ENCODE measurements at places on chromosomes 16 and 17.

DNA sequence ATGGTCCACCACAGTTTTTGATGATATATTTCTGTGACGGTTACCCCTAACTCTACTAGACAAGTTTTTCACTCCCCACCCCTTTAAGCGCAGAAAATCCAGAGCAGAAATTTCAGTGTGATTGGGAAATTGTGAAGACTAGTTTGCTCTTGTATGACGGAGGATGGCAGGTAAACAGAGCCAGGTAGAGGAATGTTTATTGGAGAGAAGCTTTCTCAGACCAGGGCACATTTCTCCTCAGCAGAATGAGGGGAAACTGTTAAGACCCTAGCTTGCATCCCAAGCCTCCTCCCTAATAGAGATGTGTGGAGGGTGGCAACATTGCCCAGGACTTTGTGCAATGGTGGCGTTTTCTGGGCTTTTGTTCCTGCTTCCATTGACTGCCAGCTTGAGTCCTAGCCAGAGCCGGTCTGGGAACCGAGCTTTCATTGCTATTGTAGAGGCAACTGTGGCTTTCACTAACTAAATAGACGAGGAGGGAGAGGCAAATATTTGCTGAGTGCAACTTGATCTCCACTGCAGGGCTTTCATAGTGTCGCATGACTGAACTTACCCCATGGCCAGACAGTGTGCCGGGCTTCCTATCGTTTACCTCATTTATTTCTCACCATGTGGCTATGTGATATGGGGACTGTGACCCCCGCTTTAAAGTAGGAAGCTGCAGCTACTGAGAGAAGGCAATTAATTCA lies 159.6 kb upstream of the MPHOSPH6 start:
- no peak for DNase-seq

GRCh38 chr17:47695429-47696376 lies 1.7 kb downstream of the TBKBP1 start:
- peak; percentile 76 for DNase-seq

DNA sequence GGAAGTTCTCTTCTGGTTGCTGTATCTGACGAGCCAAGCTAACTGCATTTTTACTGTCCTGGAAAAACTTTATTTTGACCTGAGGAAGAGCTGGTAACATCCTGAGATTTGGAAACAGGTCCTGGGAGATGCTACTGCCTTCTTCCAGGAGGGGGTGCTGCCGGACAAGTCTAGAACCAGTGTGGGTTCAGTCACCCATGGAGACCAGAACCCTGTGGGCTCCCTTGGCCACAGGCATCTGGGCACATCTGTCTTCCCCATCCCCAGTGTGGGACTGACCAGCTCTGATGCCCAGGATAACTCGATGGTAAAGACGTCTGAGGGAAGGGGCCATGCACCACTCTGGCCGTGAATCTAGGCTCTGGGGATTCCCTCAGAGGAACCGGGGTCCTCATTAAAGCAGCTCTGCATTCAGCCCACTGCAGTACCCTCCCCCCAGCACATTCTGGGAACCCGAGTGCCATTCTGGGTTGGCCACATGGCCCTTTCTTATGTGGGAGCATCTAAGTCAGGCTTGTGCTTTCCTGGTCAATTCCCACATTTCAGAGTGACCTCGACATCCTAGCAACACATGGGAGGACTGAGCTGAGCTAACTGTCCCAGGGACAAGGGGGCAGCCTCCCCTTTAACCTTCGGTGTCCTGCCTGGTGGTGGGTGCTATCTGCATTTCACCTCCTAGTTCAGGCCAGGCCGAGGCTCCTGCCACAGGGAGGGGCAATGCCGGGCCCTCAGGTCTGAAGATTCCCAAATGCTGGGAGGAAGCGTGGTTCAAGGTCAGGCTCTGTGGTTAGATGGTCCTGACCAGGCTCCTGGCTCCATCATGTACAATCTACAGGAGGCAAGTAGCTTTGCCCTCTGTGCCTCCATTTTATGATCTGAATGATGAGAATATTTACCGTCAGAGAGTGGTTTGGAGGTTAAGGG lies 6.4 kb downstream of the C16orf86 start:
- DNase-seq = peak; percentile 76

DNA sequence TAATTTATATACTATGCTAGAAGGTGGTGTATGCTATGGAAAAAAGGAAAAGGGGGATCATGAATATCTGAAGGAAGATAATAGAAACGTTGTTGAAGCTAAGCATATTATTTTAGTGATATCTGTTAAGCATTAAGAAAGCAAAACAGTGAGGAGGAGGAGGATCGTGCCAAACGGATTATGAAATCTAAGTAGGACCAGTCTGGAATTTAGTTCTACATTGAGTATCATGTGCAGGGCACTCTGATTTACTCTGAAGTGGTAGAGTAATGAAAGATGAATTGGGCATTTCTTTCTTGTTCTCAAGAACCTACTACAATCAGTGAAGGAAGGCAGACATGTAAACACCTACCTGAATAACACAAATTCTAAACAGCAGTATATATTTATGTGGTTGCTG lies 195.3 kb downstream of the CYB561 start:
- DNase-seq = no peak

Data from right forelimb (tissue), 1 donor.